ENCODE measurements at places on chromosomes 13 and 19.
A peak's percentile ranks its signal among the peaks of the same experiment; 100 is the strongest.

- no peak for DNase-seq
Observed at GRCh38 chr13:97306645-97307044, 84.5 kb downstream of the MBNL2 start.

GRCh38 chr13:95296326-95296925 lies 4.8 kb downstream of the ABCC4 start:
- no peak for DNase-seq

- peak; percentile 43 for DNase-seq
Observed at GRCh38 chr13:97359181-97360057, 74.5 kb upstream of the RAP2A start.

DNA sequence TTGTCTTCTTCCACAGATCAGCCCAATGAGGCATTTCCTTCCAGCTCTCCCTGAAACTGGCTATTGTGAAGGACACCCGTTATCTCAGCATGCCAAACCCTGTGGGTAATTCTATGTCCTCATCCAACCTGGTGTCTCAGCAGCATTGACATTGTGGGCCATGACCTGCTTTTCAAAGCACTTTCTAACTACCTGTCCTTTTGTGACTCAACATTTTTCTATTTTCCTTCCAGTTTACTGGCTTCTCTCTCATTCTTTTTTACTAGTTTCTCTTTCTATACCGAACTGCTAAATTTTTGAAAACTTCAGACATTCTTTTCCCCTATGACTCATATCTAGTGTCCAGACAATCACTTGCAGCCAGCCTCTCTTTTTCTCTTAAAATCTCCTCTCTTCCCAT lies 136.4 kb upstream of the HTR2A start:
- DNase-seq = peak; percentile 22

DNA sequence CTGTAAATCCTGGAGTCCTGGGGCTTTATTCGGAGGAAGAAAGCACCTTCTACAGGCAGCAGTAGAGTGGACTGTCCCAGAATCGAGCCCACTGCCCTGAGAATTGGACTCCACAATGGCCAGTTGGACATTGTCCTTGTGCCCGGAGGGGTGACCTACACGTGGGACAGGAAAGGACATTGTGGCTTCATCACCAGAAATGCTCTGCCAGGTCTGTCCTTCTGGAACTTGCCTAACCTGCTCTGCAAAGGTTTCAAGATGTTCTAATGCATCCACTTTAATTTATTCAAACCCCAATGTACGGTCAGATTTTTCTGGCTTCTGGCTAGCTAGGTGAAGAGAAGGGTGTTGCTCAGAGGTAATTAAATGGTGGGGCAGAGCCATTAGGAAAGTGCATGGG lies 32.4 kb upstream of the SPATA13 start:
- DNase-seq = no peak

- no peak for DNase-seq
Observed at GRCh38 chr13:79427883-79428282, 21.8 kb upstream of the RBM26 start.

- no peak for DNase-seq
Observed at GRCh38 chr19:43618921-43619261, 538 bp downstream of the ZNF428 start.

DNA sequence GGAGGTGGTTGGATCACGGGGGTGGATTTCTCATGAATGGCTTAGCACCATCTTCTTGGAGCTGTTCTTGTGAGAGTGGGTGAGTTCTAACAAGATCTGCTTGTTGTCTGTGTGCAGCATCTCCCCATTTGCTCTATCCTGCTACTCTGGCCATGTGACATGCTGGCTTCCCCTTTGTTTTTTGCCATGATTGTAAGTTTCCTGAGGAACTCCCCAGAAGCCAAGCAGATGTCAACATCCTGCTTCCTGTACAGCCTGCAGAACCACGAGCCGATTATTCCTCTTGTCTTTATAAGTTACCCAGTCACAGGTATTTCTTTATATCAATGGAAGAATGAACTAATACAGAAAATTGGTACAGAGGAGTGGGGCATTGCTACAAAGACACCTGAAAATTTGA lies 2.3 kb upstream of the SIGLEC12 start:
- DNase-seq = no peak

GRCh38 chr19:44570984-44571684 lies 41.7 kb upstream of the CEACAM20 start:
- peak; percentile 36 for DNase-seq

DNA sequence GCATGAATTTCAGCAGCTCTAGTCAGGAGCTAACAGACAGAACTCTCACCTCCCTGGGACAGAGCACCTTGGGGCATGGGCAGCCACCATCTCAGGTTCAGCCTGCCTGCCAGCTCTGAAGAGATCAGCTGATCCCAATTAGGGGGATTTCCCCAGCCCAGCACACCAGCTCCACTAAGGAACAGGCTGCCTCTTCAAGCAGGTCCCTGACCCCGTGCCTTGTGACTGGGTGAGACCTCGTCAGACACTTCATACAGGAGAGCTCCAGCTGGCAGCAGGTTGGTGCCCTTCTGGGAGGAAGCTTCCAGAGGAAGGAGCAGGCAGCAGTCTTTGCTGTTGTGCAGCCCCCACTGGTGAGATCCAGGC lies 84.5 kb upstream of the UFM1 start:
- no peak for DNase-seq

DNA sequence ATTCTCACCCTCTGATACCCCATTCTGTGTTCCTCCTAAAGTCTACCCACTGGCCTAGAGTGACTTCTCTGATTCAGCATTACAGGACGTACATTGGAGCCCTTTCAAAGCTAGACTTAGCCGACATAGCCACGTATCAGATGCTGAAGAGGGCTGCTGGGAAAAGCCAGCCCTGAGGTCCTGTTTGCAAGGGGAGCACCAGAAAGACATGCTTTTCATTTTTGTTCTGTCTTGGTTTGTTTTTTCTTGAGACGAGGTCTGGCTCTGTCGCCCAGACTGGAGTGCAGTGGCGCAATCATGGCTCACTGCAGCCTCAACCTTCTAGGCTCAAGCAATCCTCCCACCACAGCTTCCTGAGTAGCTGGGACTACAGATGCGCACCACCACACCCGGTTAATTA lies 6.3 kb upstream of the ZSWIM4 start:
- peak; percentile 60 for DNase-seq

DNA sequence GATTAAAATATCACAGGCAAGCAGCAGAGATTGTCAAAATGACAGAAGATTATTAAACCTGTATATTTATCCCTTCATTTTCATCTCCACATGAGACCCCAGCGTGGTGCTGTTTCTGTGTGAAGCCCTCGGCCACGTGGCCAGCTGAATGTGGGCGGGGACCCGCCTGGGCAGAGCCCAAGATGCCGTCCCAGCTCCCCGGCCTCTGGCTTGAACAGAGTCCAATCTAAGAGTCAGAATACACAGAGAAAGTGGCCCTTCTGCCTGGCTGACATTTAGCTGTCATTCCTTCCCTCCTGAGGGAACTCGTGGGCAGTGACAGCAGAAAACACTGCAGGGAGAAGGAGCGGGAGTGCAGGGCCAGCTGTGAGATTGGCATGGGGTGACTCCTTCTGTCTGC lies 34.9 kb upstream of the UQCRFS1 start:
- DNase-seq = no peak

DNA sequence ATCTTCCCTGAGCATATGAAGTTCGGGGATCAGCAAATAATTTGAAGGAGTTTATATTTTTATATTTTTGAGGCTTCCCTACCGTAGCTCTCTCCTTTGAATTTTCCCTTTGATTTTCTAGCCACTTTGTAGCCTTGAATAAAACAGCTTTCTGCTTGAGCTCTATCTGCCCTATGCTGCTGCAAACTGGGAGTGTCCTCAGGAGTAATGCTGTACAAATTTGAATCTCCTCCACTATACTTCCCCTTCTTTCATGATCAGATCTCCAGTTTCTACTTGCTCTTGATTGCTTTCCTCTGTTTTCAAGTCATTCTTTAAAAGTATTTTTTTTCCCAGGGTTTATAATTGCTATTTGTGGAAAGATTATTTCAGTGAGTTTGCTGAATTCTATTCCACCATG lies 14.6 kb downstream of the PDS5B start:
- no peak for DNase-seq

DNA sequence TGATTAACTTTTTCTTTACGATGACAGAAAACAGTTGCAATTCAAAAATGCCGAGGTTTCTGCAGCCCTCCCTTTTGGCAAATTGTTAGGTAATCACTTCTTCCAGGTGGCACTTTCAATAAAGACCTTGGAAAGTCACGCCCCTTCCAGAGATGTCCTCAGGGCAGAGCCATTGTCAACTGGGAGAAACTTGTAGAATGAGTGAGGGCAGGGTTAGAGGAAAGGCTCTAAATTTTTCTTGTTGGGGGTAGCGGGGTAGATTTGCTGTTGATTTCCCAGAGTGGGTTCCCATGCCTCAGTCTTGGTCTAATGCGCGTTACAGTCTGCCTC lies 421.1 kb downstream of the FGF9 start:
- no peak for DNase-seq

- DNase-seq = no peak
Observed at GRCh38 chr19:49875857-49876421, 1.2 kb downstream of the AKT1S1 start.

DNA sequence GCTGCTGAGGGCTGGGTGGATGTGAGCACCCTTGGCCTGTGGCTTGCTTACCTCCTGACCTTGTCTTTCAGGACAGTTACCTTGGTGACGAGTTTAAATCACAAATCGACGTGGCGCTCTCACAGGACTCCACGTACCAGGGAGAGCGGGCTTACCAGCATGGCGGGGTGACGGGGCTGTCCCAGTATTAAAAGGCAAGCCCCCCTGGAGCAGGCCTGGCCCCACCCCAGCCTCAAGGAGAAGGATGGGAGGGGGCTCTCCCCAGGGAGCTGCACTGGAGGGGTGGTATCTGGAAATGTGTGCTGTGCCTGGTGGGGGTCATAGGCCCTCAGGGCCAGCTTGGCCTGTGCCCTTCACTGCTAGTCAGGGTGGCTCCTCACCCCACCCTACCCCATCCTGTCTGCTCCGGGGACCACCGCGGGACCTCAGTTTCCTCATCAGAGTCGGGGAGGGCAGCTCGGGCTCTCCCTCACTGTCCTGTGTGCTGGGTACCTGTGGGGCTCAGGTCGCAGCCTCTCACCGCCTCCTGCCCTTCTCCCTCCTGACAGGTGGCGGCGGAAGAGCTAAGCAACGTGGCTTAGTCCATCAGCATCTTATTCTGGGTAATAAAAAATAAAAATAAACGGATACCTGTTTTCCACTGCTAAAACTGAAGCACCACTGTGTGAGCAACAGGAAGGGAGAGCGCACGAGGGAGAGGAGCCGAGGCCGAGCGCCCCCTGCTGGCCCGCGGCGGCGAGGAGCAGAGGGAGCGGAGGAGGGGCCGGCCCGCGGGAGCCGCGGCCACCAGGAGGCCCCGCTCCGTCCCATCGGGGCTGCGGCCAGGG lies 29.8 kb downstream of the CERS1 start:
- DNase-seq = no peak

DNA sequence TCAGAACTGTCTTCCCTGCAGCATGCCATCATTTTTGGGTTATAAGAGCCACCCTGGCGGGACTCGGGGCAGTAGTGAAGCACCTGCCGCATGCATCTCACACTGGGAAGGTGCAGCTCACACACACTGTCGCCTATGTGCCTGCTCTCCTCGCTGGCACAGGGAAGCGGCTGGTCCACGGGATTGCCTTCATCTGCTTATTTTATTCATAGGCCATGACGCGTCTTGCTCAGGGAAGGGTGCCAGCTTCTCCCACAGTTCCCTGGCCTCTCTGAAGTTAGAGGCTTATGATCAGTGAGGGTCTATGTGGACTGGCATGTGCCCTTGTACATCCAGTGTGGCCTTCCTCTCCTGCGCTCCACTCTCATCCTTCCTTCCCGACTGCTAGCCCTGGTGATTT lies 150.0 kb downstream of the KLF12 start:
- DNase-seq = no peak

DNA sequence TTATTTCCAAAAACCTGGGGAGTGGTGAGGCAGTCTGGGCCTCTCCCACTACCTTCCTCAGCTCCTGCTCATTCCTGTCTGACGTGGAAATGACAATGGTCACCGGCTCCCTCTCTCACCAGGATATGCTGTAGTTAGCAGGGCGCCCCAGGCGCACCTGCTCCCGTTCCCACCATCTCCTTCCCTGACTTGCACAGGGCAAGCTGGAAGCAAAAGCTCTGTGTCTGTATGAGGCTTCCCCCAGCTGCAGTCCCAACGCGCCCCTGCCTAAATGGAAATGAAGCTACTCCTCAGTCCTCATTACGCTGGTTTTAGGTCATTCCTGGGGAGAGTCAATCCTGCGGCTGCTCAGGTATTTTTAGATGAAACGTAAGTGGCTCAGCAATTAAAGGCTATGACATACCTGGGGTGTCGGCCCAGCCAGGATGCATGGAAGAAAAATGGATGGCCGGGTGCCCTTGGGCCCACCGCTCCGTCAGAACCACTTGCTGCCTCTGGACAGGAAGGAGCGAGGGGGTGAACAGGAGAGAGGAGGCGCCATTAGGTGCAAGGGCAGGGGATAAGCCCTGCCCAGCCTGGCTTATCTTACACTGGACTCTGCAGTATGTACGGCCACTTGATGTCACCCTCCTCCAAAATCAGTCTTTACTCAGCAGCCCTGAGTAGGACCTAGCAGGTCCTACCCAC lies 32.4 kb downstream of the DHRS12 start:
- DNase-seq = no peak

GRCh38 chr13:80141123-80141849 lies 199.6 kb downstream of the SPRY2 start:
- peak; percentile 75 for DNase-seq

DNA sequence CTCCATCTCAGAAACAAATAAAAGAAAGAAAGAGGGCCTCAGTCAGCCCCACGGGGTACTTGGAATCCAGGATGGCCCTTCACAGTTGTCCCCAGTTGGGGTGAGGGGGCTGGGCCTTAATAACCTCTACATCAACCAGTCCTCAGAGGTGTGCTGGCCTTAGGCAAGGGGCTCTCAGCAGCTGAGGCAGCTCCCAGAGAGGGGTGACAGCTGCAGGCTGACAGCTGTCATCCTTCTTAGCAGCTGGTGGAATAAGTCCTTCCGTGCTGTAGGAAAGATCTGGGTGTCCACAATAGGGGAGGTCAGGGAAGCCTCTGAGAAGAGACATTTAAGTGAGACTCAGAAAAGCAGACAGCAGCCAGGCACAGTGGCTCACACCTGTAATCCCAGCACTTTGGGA lies 7.4 kb downstream of the BCAM start:
- no peak for DNase-seq

GRCh38 chr13:91572439-91572838 lies 174.0 kb downstream of the GPC5 start:
- DNase-seq = no peak

DNA sequence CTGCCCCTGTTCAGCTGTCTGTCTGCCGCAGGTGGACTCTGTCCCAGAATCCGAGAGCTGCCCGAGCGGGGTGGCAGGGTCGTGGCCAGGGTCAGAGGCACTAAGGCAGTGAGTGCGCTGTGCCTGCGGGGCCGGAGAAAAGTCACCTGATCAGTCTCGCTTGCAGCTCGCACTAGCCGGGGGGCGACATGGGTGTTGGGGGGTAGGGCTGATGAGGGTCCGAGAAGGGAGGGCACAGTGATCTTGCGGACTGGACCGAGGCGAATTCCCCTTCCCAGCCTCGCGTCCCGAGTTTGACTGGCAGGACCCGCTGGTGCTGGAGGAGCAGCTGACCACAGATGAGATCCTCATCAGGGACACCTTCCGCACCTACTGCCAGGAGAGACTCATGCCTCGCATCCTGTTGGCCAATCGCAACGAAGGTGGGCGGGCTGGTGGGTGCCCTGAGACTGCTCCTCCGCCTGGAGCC lies 627 bp downstream of the GCDH start:
- DNase-seq = no peak
